Neuronal stem cell (in vitro differentiated cells): ENCODE measurements at places on chromosomes 1 and 21.
A peak's percentile ranks its signal among the peaks of the same experiment; 100 is the strongest.

DNA sequence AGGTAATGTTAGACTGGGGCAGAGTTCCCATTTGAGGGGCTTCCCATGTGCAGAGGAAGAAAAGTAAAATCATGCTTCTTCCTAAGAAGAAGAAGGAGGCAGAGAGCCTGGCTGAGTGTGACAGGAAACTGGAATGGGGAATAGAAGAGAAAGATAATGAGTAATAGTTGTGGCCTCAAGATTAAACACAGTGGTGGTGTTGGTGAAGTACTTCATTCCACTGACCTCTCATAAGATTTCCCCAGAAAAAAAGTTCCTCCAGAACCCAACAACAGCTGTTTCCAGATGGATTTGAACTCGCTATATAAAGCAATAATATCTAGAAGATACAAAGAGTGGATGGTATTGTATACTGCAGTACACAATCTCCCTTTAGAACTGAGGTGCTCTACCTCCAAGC, 13.0 kb downstream of the RGS1 start:
- no peaks in the 10 kb centered on the region for H3K27me3 ChIP-seq
- no peaks in the 10 kb centered on the region for H3K36me3 ChIP-seq
- H3K27ac ChIP-seq: no peak overlapping the region

DNA sequence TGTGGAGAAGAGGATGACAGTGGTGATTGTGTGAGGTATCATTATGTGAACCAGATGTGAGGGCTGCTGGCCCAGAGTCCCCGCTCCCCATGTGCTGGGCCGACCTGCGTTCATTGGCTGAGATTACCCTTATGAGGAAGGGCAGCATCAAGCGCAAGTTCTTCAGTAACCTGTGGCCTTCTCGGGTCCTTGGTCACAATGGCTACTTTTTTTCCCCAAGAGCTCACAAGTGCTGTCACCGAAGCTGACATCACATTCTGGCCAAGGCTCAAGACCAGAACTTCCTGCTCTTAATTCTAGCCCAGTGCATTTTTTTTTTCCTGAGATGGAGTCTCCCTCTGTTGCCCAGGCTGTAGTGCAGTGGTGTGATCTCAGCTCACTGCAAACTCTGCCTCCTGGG, 262.9 kb downstream of the RHOU start:
- no peaks in the 10 kb centered on the region for H3K36me3 ChIP-seq
- no peak overlapping the region for H3K27ac ChIP-seq
- no peak overlapping the region for H3K4me3 ChIP-seq
- DNase-seq: no peak
- no peaks in the 10 kb centered on the region for H3K27me3 ChIP-seq

GRCh38 chr1:171226747-171227370, 21.4 kb upstream of the FMO1 start:
- H3K27me3 ChIP-seq: no peaks in the 10 kb centered on the region
- H3K4me3 ChIP-seq: no peak overlapping the region
- no peak overlapping the region for H3K27ac ChIP-seq
- no peaks in the 10 kb centered on the region for H3K36me3 ChIP-seq
- no peaks in the 10 kb centered on the region for H3K4me1 ChIP-seq

DNA sequence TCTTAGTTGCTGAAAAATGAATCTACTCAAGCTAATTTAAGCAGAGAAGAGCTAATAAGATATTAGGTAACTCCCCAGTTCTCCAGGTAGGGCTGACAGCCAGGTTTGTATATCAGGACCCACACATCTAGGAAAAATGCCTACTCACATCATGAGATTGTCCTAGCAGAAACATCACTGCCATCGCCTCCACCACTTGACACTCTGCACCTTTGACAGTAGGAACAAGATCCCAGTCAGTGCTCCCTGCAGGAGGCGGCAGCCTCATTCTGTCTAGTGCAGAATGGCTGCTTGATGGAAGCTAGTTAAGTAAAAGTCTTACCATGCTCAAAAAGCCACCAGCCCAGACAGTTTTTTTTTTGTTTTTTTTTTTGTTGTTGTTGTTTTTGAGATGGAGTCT, 31.6 kb upstream of the USP1 start:
- H3K4me3 ChIP-seq: no peak overlapping the region
- DNase-seq: no peak
- no peak overlapping the region for H3K27ac ChIP-seq
- H3K27me3 ChIP-seq: no peaks in the 10 kb centered on the region
- H3K4me1 ChIP-seq: peaks cover 6% of the 10 kb centered on the region
- H3K36me3 ChIP-seq: no peaks in the 10 kb centered on the region

GRCh38 chr1:201489643-201490261, 17.2 kb downstream of the CSRP1 start:
- H3K27ac ChIP-seq: no peak overlapping the region
- H3K36me3 ChIP-seq: peaks cover 1% of the 10 kb centered on the region
- no peak overlapping the region for H3K4me3 ChIP-seq
- peaks cover 9% of the 10 kb centered on the region for H3K4me1 ChIP-seq
- DNase-seq: no peak

GRCh38 chr1:207412845-207413244, 41.3 kb upstream of the CR2 start:
- no peaks in the 10 kb centered on the region for H3K27me3 ChIP-seq
- H3K36me3 ChIP-seq: no peaks in the 10 kb centered on the region
- no peak overlapping the region for H3K4me3 ChIP-seq
- no peak overlapping the region for H3K27ac ChIP-seq

- H3K4me3 ChIP-seq: no peak overlapping the region
- no peaks in the 10 kb centered on the region for H3K27me3 ChIP-seq
- no peaks in the 10 kb centered on the region for H3K36me3 ChIP-seq
Observed at GRCh38 chr1:158145173-158145719, 35.4 kb upstream of the CD1D start.

DNA sequence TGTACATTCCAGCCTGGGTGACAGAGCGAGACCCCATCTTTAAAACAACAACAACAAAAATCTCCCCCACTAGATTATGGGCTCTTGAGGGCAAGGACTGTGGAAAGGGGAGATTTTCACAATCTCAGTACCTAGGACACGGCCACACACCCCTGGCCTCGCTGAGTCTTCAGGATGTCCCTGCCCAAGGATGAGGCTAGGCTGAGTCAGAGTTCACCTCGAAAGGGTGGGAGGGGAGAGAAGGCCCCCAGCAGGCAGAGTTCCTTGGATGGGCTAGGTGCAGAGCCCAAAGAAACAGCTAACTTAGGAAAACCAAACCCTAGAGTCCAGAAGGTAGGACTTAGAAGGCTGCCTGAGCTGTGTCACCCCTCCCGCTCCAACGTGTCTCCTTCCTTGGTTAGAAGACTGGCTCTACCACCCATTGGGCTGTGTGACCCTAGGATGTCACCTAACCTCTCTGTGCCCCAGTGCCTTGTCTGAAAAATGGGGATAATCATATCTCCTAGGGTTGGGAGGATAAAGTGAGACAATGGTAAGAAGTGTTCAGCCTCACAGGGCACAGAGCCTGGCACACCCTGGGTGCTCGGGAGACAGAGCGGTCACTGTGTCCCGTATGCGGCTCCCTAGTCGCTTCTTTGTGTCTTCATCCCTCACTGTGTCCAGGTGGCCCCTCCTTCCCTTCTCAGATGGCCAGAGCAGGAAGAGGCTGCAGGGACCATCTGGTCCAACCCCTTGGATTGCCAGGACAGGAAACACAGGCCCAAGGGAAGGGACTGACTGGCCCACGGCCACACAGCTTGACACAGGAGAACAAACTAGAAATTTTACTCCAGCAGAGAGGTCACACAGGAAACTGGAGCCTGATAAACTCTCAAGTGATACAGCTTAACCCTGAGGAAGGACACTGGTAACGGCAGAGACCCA, 11.2 kb downstream of the TRIM62 start:
- no peaks in the 10 kb centered on the region for H3K27me3 ChIP-seq
- H3K4me3 ChIP-seq: no peak overlapping the region
- H3K4me1 ChIP-seq: peaks cover 17% of the 10 kb centered on the region
- no peak for DNase-seq
- H3K27ac ChIP-seq: no peak overlapping the region

- H3K4me3 ChIP-seq: no peak overlapping the region
- no peak for DNase-seq
- no peaks in the 10 kb centered on the region for H3K36me3 ChIP-seq
- H3K27me3 ChIP-seq: no peaks in the 10 kb centered on the region
- no peaks in the 10 kb centered on the region for H3K4me1 ChIP-seq
- no peak overlapping the region for H3K27ac ChIP-seq
Observed at GRCh38 chr21:34055615-34056014, 17.8 kb upstream of the MRPS6 start.

- DNase-seq: no peak
- no peaks in the 10 kb centered on the region for H3K36me3 ChIP-seq
- peaks cover 20% of the 10 kb centered on the region for H3K4me1 ChIP-seq
- H3K27me3 ChIP-seq: peaks cover 2% of the 10 kb centered on the region
- no peak overlapping the region for H3K4me3 ChIP-seq
Observed at GRCh38 chr1:19656780-19657466, 7.8 kb upstream of the HTR6 start.

DNA sequence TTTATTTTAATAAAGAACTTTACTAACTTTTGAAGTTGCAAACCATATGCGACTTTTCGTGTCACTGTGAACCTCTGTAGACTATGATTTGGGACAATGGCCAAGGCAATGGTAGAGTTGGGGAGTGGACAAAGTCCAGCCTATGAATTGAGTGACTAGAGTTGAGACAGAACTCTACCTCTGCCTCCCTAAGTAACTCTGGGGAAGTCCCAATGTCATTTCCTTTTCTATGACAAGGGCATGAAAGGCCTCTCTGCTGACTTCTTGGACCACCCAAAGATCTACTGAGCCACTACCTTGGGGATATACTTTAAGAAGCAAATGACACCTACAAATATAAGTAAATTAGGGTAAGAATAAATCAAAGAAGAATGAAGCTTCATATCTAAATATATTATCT, 19.3 kb downstream of the BEND5 start:
- no peaks in the 10 kb centered on the region for H3K27me3 ChIP-seq
- no peak overlapping the region for H3K27ac ChIP-seq
- peaks cover 30% of the 10 kb centered on the region for H3K36me3 ChIP-seq
- no peak for DNase-seq
- no peak overlapping the region for H3K4me3 ChIP-seq
- no peaks in the 10 kb centered on the region for H3K4me1 ChIP-seq

- no peaks in the 10 kb centered on the region for H3K36me3 ChIP-seq
- H3K4me1 ChIP-seq: no peaks in the 10 kb centered on the region
- H3K27me3 ChIP-seq: no peaks in the 10 kb centered on the region
- H3K27ac ChIP-seq: no peak overlapping the region
- H3K4me3 ChIP-seq: no peak overlapping the region
- no peak for DNase-seq
Observed at GRCh38 chr1:4178501-4179113, 278.5 kb upstream of the C1orf174 start.

DNA sequence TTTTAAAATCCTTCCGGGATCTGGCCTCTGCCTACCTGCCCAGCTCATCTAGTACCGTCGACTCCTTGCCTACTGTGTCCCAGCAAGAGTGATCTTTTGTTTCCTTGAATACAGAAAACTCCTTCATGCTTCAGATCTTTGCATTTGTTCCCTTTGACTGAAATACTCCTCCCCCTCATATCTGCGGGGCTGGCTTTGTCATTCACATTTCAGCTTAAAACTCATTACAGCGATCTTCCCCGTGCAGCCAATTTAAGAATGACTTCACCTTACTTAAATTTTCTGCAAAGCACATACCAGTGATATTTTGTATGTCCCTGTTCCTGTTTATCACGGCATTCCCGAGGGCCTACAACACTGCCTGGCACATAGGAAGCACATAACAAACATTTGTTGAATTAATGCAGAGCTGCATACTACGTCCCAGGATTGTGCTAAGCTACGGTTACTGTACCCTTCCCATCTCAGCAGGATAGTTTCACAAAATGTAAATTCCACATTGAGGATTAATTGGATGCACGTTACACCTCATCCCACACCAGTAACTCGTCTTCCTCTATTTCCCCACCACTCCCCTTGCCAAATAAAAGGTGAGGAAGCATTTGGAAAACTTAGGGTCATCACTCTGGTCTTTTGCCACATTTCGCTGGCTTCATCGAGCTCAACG, 837 bp upstream of the DESI2 start:
- peaks cover 10% of the 10 kb centered on the region for H3K4me1 ChIP-seq
- H3K4me3 ChIP-seq: peak overlapping the region; percentile 70
- H3K36me3 ChIP-seq: peaks cover 2% of the 10 kb centered on the region
- DNase-seq: peak; percentile 8
- H3K27me3 ChIP-seq: no peaks in the 10 kb centered on the region

DNA sequence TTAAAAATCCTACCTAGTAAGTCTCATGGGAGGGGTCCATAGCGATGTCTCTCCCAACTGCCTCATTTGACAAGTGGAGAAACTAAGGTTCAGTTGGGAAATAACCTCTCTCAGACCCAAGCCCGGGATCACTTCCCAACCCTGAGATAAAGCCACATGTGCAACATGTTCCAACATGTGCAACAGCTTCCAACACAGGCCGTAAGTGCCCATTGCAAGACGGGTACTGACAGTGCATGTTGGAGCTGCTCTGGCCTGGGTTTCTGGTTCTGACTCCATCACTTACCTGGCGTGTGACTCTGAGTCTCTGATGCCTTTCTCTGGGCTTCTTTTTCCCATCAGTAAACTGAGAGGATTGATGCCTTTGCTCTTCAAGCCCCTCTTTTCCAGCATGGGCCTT, 38.0 kb upstream of the FOXO6 start:
- H3K27ac ChIP-seq: no peak overlapping the region
- no peak overlapping the region for H3K4me3 ChIP-seq
- peaks cover under 1% of the 10 kb centered on the region for H3K27me3 ChIP-seq
- no peaks in the 10 kb centered on the region for H3K36me3 ChIP-seq

DNA sequence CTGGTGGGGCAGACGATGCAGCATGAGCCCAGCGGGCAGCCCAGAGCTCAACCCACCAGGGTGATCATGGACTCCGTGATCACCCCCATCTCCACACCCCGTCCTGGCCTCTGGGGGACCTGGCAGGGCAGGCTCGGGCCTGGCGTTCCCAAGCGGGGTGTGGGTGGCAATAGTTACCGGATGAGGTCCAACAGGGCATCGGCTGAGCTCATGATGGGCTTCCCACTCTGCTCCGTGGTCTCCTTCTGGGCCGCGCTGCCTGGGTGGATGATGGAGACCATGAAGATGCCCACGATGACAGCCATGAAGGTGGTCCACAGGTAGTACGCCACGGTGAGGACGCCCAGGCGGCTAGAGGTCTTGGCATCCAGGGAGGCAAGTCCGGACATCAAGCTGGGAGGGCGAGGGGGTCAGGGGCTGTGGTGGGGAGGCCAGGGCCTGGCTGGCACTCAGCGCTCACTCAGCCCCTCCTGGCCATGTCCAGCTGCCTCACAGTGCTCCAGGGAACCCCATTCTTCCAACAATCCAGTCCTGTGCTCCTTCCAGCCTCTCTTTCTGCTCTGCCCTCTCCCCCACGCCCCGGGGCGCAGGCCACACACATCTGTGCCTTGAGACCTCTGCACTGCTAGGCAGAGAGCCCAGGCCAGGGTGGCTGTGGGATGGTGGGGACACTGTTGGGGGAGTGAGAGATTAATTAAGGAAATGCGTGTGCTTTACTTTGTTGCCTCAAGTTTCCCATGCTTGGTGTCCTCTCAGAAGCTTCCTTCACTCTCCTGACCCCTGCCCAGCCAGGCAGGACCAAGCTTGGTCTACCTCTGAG, 27.6 kb downstream of the SLC1A7 start:
- H3K27ac ChIP-seq: no peak overlapping the region
- no peak for DNase-seq
- H3K36me3 ChIP-seq: no peaks in the 10 kb centered on the region
- H3K4me3 ChIP-seq: no peak overlapping the region
